ENCODE measurements at places on chromosomes 3 and 15.

- no peak for DNase-seq
Measured at GRCh38 chr3:16066975-16067374, 107.5 kb upstream of the GALNT15 start.

DNA sequence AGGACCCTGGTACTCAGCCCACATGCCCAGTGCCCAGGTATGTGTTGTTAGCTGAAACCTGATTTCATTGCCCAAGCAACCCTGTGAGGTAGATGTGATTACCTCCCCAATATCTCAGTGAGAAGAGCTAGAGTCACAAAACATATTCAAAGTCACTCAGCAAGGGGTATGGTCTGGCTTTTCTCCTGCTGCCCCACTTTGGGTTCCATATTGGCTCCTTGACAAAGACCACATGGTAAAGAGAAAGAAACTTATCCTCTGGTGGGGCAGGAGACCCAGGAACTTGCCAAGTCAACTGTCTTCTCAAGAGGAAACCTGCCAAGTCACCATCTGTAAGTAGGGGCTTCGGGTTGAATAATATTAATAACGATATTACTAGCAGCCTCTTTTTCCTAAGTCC lies 148.3 kb upstream of the LMCD1 start:
- no peak for DNase-seq

- DNase-seq: no peak
Measured at GRCh38 chr15:34213690-34214089, 3.8 kb upstream of the KATNBL1 start.

GRCh38 chr3:126449621-126450051 lies 26.1 kb downstream of the ZXDC start:
- DNase-seq: no peak

GRCh38 chr15:96267463-96267862 lies 63.0 kb upstream of the NR2F2 start:
- no peak for DNase-seq

GRCh38 chr15:48858401-48858800 lies 19.5 kb upstream of the EID1 start:
- no peak for DNase-seq

- DNase-seq: no peak
Measured at GRCh38 chr3:50289130-50289529, 3.1 kb downstream of the IFRD2 start.

GRCh38 chr3:111617406-111617805 lies 22.3 kb upstream of the ZBED2 start:
- no peak for DNase-seq

- no peak for DNase-seq
Measured at GRCh38 chr3:172580680-172581401, 57.6 kb upstream of the TNFSF10 start.

DNA sequence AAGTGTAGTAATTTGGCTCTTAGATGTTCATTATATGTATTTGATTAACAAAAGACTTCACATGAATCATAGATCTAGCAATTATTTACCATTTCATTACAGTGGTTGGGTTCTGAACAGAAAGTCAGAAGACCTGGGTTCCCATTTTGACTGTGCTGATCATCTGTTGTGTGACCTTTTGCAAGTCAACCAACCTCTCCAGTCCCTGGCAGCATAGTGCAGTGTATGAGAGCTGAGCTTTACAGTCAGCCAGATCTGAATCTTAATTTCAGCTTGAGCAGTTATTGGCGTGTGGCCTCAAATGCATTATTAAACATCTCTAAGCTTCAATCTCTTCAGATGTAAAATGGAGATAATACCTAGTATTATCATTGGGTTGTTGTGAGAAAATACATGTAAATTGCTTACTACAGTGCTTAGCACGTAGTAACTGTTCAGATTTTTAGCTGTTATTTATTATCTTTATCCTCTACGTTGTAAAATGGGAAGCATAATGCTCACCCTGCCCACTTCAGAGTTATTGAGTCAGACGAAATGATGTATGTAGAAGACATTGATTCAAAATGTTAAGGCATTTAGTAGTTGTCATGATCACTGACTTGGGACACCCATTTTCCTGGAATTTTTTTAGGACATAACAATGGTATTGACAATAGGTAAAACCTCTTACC lies 104.0 kb downstream of the KLHL25 start:
- no peak for DNase-seq

DNA sequence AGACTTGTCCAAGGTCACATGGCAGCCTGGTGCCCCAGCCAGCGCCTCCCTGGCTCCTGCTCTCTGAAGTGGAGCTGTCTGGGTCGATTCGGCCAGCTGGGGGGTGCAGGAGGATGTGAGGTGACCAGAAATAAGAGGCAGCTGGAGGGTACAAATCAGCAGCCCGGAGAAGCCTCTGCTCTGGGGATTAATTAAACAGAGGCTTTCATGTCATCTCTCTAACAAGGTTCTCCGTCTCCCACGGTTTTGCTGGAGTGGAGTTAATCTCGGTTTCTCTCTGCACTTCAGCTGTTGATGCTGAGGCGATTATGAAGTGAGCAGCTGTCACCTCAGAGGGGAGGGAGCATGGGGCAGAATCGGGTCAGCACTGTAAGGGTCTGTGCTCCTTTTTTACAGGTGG lies 236.8 kb downstream of the TLE3 start:
- no peak for DNase-seq

GRCh38 chr15:90807786-90808086 lies 60.7 kb upstream of the FURIN start:
- DNase-seq: no peak

GRCh38 chr3:65548848-65549625 lies 489.7 kb downstream of the MAGI1 start:
- DNase-seq: no peak

- DNase-seq: no peak
Measured at GRCh38 chr3:21682206-21682605, 68.8 kb downstream of the ZNF385D start.

- no peak for DNase-seq
Measured at GRCh38 chr3:152235709-152236298, 32.9 kb upstream of the MBNL1 start.

DNA sequence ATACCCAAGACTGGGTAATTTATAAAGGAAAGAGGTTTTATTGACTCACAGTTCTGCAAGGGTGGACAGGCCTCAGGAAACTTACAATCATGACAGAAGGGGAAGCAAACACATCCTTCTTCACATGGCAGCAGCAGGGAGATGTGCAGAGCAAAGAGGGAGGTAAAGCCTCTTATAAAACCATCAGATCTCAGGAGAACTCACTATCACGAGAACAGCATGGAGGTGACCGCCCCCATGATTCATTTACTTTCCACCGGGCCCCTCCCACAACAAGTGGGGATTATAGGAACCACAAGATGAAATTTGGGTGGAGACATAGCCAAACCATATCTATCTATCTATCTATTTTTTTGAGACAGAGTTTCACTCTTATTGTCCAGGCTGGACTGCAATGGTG lies 5.4 kb downstream of the GDPGP1 start:
- DNase-seq: no peak

DNA sequence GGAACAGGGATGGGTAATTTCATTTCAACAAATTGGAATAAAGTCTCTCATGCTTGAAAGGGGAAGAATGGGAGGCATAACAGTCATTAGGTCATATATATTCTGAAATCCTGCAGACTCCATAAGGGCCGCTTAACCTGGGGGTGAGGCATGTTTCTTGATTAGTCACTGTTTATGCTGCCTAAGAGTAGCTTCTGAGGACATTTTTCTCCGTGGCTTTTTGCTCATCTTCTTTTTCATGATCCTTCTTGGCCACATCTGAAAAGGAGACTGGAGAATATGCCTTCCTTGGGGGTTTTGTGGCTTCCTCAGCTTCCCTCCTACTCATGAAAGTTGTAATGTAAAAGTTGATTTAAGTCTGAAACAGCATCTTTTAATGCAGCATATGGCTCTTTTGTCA lies 20.0 kb upstream of the CFAP20DC start:
- DNase-seq: no peak

DNA sequence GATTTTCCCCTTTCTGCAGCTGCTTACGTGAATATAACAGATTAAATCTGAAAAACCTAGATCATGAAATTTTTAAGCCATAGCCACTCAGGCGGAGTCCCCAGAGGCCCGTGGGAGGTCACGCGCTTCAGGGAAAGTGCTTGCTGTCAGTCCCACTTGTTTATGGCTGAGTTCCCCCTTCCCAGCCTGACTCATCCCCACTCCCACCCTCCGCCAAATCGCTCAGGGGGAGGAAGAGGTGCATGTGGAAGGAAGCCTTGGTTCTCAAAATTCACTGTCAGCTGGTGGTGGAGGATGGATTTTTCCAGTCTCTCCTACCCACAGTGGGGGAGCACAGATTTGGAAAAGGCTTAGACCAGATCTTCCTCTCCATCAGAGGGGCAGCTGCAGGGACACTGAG lies 67.4 kb downstream of the CORO2B start:
- DNase-seq: no peak

DNA sequence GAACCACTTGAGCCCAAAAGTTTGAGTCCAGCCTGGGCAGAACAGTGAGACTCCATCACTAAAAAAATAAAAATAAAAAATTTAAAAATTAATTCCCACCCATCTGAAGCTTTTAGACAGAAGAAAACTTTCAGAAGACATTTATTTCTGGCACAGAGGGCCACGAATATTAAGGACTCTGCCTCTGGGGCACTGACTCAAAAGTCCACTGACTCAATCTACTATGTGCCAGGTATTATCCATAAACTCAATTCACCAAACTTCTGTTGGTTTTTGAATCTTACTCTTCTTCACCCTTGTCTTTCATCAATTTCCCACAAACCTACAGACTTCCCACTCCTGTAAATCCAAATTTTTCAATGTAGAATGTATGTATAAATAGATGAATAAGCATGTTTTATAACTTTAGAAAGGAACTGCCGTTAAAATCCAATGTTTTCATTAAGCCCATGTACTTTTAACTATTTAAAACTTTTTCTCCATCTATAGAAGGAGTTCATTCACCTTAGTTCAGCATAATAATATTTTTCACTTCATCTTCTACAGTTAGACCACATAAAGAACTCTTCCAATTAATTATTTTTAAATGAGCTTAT lies 19.9 kb downstream of the ATP13A3 start:
- no peak for DNase-seq

DNA sequence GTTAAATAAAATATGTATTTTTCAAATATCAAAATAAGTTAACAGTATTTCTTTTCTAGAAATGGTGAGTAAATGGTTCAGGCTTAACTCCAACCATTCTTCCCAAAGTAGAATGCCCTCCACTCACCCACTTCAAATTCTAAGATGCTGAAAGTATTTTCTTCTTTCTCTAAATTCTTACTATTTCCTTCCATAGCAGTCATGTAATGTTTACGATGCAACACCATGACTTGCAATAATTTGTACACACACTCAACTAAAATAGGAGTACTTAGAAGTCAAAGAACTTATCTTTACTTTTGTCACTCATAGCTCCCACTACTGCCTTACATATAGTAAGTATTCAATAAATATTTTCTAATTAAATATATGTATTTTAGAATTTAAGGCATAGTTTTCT lies 65.0 kb downstream of the AQR start:
- DNase-seq: no peak

GRCh38 chr3:170477395-170477794 lies 58.7 kb downstream of the CLDN11 start:
- no peak for DNase-seq

DNA sequence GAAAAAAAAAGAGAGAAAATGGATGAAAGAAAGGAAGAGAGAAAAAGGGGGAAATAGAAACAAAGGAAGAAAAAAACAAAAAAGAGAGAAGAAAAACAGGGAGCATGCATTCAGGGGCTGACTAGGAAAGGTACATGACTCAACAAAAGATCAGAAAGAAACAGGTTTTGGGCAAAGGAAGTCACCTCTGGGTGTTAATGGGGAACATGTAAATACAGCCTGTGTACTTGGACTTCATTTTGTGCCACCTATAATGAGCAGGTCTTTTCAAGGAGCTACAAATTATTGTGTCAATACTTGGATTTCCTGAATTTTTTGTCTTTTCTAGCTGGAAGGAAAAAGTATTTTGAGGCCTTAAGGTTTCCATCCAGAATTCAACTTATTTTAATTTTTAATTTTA lies 53.4 kb upstream of the CCDC50 start:
- DNase-seq: no peak

DNA sequence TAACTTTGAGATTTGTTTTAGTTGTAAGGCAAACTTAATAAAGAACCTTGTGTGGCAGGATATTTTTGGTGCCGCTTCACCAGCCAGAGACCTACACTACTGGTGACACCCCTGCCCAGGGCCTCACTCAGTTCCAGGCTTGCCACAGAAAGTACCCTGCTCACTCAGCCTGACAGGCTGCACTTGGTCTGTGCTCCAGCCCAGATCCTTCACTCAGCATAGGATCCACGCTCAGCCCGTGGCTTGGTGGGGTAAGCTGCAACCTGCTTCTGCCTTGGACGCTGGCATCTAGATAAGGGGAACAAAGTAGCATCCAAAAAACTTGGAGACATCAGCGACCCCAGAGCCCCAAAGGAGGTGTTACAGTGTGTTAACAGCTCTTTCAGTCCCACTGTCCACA lies 825.5 kb downstream of the EPHA3 start:
- no peak for DNase-seq

- DNase-seq: no peak
Measured at GRCh38 chr3:149605902-149606301, 51.9 kb downstream of the WWTR1 start.

DNA sequence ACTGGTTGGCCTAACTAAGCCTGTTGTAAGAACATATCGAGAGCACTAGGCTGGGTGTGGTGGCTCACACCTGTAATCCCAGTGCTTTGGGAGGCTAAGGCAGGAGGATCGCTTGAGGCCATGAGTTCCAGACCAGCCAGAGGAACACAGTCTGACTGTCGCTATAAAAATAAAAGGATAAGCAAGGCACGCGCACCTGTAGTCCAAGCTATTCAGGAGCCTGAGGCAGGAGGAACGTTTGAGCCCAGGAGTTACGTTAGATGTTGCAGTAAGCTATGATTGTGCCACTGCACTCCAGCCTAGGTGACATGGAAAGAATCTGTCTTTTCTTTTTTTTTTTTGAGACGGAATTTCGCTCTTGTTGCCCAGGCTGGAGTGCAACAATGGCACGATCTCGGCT lies 24.9 kb downstream of the MAP4 start:
- DNase-seq: no peak

DNA sequence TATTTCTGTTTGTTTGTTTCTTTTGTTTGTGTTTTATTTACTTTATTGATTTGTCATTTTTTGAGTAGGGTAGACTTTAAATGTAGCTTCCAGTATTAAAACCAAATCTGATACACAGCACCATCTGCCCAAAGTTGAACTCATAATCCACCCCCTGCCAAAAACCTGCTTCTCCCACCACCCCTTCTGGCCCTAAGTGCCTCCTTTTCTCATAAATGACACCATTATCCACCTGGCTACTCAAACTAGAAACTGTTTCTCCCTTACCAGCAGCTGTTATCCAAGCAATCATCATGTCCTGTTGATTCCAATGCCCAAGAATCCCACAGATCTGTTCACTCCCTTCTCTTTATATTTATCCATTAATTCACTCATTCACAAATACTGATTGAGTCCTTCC lies 21.8 kb upstream of the PTX3 start:
- DNase-seq: no peak

All from stimulated activated CD8-positive, alpha-beta memory T cell treated with anti-CD3 and anti-CD28 coated beads, Interleukin-7, amount 100 ng/mL, for 4 hours (primary cell).